ENCODE measurements at places on chromosomes 5 and 9.

- peak; percentile 68 for DNase-seq
These were observed 1.2 kb upstream of the SMARCA2 start for GRCh38 chr9:2013743-2014475.

DNA sequence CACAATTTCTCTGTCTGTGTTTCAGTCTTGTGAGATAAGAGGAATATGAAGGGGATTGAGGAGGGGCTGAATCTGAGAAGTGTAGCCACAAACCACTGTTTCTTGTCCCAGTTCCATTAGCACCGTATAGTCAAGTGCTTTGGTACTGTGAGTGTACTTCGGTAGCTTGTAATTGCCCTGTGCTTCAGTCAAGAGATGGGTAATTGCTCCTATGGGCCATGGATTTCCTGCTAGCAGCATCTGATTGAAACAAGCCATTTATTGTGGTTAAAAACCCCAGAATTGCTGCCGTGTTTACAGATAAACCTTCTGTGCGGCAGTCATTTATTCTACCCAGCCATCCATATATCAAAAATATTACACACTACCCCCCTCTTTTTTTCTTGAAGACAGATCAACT, 98.6 kb downstream of the MAT2B start:
- no peak for DNase-seq

DNA sequence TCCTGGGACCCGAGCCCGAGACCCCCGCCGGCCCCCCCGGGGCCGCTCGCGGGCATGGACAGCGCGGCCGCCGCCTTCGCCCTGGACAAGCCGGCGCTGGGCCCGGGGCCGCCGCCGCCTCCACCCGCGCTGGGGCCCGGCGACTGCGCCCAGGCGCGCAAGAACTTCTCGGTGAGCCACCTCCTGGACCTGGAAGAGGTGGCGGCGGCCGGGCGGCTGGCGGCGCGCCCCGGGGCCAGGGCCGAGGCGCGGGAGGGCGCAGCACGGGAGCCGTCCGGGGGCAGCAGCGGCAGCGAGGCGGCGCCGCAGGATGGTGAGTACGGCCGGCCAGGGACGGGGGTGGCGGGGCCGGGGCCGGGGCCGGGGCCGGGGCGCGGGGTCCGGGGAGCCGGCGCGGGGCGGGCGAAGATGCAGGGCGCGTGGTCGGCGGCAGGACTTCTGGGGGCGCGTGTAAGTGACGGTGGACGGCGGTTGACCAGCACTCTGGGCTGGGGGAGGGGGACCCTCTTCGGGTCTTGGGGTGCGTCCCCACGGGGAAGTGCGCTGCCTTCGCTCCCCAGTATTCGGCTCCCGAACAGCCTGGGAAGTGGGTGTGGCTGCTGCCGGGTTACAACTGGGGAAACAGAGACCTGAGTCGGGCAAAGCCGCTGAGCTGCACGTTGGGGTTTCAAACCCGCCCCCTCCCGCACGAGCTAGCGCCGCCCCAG, 520 bp downstream of the PRRX2 start:
- DNase-seq, result no peak

DNA sequence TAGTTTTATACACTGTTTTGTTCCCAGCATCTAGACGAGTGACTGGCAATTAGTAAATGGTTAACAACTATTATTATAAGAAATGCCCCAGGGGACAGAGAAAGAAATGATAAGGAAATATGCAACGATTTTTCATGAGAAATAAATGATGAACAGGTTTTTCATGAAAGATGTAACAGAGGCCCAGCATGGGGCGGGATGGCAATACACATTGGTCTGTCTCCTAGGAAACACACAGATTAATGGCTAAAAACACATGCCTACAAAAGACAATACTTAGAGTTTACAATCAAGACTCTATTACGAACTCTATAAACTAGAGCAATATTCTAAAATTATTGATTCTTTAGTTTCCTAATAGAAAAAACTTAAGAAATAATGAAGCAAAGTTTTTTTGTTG, 441.5 kb upstream of the CDH9 start:
- no peak for DNase-seq

DNA sequence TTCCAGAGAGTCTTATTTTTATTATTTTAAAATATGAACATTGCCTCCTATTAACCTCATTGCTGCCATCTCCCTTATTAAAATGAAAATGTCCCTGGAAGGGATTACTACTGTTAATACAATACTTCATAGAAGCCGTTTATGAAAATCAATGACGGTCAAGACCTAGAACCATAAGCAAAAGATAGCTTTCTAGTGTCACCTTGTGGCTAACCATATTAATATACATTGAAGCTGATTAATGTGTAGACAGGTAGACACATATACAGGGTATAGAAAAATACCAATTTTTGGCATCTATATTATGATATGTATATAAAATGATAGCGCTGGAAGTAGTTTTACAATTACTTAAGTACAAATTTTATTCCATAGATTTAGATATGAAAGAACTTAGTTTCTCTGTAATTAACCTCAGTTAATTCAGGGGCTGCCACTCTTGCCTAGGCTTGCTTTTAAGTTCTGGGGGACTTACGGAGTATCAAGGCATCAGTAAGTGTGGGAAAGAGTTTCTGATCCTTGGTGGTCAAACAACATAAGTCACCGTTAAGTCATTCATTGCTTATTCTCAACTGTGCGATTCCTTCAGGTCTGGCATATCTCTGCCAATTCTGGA, 2.5 kb upstream of the YTHDC2 start:
- no peak for DNase-seq

- no peak for DNase-seq
These were observed 52.0 kb upstream of the KLF4 start for GRCh38 chr9:107541523-107541922.

DNA sequence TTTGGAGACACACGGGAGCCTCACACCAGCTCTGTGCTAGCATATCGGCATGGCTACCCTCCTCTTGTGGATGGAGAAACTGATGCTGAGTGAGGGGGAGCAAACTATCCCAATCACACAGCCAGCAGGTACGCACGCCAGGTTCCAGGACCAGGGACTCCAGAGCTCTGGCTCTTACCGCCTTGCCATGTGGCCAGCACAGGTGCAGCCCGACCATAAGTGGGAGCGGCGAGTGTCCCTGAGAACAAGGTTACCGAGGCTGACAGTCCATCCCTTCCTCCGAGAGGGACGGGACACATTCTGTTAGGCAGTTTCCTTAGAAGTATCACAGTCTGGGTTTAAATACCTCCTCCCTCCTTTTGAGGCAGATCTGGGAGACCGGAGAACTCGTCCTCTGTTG, 86.0 kb downstream of the PAX5 start:
- no peak for DNase-seq

GRCh38 chr9:34211395-34211794, 32.6 kb downstream of the UBAP1 start:
- DNase-seq, result no peak

DNA sequence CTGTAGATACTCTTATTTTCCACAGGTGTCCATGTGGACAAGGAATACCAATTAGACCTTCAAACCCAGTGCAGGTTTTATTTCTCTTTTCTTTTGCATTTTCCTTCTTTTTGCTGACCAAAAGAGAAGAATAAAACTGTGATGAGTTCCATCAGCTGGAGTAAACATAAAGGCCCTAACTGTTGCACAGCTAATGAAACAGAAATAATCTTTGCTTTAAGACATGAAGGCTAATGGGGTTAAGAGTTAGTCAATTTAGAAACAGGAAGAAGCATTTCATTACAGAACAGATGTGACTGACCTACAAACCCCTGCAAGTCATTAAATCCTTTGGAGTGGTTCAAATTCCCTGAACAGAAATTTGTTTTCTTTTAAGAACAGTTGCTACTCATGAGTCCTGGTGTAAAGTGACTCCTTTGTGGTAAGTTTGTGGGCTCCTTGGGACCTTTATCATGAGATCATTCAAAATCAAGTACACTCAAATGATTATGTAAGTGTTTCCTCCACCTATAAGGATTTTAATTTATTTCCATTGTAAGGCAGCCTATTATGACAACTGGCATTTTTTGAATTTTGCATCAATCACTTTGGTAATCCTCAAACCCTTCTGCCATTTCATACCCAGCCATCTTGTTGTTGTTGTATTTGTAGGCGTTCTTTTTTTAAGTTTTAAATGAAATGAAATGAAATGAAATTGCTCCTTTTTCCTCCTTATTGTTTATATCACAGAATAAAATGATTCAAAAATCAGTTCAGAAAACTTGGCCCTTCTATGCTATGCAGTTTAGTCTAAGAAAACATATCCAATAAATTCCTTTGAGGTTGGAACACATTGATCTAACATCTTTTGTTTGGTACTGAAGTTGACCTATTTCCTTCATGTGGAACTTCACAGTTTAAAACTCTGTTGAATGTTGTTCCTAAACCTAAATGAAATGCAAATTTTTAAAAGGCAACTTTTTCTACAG, 1.3 kb downstream of the MINAR2 start:
- no peak for DNase-seq

- DNase-seq, result no peak
These were observed 3.6 kb upstream of the NPR3 start for GRCh38 chr5:32707418-32707997.

DNA sequence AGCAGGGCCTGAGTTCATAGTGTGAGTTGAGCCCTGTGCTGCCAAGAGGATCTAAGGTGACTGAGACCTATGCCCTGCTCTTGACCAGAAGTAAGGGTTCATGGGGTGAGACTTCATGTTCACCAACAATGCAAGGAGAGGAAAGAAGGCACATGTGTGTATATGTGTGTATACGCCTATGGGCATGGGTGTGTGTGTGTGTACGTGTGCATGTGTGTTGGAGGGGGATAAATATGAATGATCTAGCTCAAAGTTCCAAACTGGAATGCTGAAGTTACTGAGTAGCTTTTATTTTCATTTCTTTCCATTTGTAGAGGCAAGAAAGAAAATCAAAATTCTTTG, 25.6 kb upstream of the HAND1 start:
- no peak for DNase-seq

GRCh38 chr5:122473138-122473843, 161.3 kb downstream of the SNCAIP start:
- DNase-seq, result no peak

DNA sequence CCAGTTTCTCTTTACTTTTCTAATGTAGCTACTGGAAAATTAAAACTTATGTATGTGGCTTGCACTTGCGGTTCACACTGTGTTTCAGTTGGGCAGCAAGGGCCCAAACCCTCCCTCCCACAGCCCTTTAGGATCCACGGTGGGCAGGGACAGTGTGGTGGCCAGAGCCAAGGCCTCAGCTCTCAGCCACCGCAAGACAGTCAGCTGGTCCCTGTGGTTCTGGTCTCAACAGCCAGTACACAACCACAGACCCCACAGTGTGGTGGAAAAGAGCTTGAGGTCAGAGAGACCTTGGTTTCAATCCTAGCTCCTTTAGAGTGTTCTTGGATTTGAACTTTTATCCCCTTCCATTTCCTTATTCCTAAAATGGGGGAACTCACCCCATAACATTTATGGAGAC, 153.0 kb upstream of the SMIM23 start:
- DNase-seq, result peak; percentile 49

- DNase-seq, result no peak
These were observed 87.2 kb downstream of the MRPS27 start for GRCh38 chr5:72232838-72233237.
